ENCODE measurements at places on chromosomes 6 and 20. TPM values are rescaled to one million over a fixed set of nuclear protein-coding genes. Genes with fewer than 3 reads are reported as not detected.

The PLCB4 gene
- total RNA-seq: 8.2 TPM

The KCNK5 gene
- total RNA-seq: not detected

The RFX6 gene
- total RNA-seq: not detected

The BPIFB2 gene
- not detected for total RNA-seq

The TREML2 gene
- total RNA-seq: not detected

The ADAM33 gene
- 68.8 TPM for total RNA-seq

Measured in bronchial smooth muscle cell (primary cell).